GF-D8 (cell line): ENCODE measurements at places on chromosomes 7 and 10.

- DNase-seq: no peak
Observed at GRCh38 chr10:52637592-52637991, 135.0 kb downstream of the MBL2 start.

DNA sequence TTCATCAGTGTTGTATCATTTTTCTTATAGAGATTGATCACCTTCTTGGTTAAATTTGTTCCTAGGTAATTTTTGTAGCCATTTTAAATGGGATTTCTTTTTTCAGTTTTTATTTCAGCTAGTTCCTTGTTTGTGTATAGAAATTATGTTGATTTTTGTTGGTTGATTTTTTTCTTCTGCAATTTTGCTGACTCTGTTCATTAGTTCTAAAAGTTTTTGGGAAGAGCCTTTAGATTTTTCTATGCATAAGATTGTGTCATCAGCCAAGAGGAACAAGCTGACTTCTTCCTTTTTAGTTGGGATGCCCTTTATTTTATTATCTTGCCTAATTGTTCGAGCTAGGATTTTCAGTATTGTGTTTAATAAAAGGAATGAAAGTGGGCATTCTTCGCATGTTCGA lies 222.2 kb upstream of the TEX47 start:
- DNase-seq: no peak

- no peak for DNase-seq
Observed at GRCh38 chr7:990352-990932, 7.5 kb downstream of the CYP2W1 start.

GRCh38 chr10:91624633-91625032 lies 8.2 kb downstream of the PPP1R3C start:
- DNase-seq: no peak

DNA sequence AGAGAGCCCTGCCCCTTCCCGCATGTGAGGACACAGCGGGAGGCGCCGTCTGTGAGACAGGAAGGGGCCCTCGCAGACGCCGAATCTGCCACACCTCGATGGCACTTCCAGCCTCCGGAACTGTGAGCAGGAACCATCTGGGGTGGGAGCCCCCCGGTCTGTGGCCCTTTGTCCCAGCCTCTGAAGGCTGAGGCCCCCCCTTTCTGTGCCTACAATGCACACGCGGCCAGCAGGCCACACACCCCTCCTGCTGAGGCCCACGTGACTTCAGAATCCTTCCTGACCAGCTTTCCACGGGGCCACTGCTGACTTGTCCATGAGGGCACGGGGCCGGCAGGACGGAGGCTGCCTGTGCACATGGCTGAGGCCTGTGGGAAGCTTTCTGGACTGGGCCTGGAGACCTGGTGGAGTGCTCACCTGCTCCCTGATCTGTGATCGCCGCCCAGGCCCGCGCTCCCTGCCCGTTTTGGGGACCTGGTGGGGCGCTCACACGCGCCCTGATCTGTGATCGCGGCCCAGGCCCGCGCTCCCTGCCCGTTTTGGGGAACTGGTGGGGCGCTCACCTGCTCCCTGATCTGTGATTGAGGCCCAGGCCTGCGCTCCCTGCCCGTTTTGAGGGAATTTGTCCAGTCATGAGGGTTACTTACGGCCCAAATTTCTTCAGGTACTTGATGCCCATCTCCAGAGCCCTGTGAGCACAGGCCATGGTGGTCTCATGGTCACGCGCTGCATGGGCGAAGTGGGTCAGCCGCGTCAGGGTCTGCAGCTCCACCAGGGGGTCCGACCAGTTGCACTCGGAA lies 34.3 kb downstream of the CFAP46 start:
- no peak for DNase-seq

GRCh38 chr10:3907514-3907913 lies 122.5 kb upstream of the KLF6 start:
- no peak for DNase-seq

DNA sequence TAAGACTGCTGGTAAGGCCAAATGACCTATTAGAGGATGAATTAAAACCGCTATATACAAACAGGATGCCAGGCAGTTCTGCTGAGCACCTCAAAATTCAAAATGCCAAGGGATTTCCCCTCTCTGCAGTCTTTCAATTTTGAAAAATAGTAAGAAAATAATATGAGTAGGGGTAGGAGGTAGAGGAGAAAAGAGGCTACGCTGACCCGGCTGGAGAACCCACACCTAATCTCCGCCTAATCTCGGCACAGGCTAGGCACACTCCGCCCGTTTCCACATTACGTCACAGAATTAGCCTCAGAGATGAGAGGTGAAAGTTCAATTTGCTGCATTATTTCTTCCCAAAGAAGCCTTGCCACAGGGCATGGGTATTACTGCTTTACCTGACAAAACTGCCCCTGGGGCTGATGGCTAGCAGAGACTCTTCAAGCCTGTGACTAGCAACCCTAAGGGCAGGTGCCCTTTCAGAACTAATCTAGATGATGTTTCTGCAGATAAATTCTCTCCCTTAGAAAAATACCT lies 21.3 kb upstream of the SPOCK2 start:
- no peak for DNase-seq

GRCh38 chr10:36840788-36841187 lies 284.6 kb upstream of the ANKRD30A start:
- no peak for DNase-seq

- no peak for DNase-seq
Observed at GRCh38 chr7:44219371-44220045, 18.7 kb downstream of the YKT6 start.

DNA sequence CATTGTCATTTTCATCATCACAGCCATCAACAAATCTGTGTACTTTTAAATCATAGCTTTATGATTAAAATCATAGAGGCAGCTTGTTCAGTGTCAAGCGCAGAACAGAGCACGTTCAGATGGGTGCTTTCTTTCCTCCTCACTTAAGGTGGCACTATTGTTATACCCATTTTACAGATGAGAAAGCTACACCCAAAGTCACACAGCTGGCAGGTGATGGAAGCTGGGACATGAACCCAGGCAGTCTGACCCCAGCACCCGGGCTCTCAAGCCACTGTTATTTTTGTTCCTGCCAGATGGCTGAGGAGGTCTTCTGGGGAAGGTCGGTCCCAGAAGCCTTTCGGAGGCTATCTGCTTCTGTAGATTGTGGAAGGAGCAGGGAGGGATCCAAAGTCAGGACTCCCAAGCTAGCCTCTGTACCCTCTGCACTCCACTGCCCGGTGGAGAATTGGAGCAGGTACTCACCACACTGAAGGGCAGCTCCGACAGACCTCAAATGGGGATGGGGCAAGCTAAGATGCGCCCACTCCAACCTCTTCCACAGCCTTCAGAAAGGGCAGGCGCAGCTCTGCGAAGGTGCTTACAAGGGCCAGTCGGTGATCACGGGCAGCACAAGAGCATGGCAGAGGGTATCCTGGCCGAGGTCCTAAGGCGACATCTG lies 610 bp downstream of the AVPI1 start:
- DNase-seq: no peak

GRCh38 chr10:6578251-6578771 lies 1.8 kb downstream of the PRKCQ start:
- no peak for DNase-seq

DNA sequence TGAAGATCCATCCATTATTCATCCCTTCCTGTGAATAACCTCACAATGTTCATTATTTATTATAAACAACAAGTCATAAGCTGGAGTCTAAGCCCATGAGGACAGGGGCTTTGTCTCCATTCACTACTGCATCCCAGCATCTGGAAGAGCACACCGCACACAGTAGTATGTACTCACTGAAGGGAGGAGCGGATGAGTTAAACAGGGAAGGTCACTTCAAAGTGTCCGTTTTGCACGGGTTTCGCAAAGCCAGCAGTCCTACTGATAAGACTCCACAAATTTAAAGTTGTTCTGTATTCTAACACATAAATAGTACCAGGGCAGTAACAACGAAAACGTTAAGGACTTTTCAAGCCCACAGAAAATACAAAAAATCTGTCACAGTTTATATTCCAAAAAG lies 167.9 kb downstream of the PARD3 start:
- no peak for DNase-seq

DNA sequence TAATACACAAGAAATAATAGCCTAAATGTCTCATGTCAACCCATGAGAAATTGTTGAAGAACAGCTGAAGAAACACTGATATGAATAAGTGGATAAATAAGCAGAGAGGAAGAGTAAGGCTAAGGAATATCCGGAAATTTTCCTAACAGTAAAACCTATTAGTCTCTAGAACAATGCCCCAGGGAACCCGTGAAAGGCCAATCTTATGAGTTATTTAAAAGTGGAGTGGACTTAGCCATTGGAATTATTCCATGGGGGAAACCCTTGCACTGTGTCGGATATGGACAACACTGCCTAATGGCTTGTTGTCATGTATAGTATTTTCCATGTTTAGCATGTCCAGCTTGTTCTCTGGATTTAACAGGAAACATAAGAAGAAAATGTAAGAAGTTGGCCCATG lies 217.2 kb upstream of the PLXNA4 start:
- DNase-seq: no peak

DNA sequence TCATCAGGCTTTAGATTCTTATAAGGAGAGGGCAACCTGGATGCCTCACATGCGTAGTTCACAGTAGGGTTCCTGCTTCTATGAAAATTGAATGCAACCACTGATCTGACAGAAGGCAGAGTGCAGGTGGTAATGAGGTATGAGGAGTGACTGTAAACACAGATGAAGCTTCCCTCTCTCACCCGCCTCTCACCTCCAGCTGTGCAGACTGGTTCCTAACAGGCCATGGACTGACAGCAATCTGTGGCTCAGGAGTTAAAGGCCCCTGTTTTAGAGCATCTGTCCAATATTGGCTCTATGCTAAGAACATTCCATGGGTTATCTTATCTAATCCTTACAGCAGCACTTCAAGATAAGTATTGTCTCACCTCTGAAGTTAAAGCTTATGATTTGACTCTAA lies 213.5 kb upstream of the NRP1 start:
- DNase-seq: no peak

GRCh38 chr7:28298870-28299518 lies 113.3 kb upstream of the CREB5 start:
- DNase-seq: no peak

DNA sequence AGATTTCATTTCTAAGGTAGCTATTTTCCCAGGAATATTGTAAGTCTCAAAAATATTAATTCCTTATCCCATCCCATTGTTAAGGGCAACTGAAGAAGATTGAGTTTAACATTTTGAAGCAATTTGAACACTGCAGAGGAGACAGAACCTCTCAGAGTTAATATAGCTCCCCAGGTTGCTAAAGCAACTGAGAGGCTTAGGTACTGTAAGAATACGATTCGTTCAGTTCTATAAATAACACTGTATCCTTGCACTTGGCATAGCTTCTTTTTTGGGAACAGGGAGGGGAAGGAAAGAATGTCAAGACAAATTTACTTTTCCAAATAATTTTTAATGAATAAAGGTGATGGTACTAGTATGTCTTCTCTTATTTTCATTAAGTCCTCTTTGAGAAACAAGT lies 658.4 kb upstream of the CELF2 start:
- DNase-seq: no peak

DNA sequence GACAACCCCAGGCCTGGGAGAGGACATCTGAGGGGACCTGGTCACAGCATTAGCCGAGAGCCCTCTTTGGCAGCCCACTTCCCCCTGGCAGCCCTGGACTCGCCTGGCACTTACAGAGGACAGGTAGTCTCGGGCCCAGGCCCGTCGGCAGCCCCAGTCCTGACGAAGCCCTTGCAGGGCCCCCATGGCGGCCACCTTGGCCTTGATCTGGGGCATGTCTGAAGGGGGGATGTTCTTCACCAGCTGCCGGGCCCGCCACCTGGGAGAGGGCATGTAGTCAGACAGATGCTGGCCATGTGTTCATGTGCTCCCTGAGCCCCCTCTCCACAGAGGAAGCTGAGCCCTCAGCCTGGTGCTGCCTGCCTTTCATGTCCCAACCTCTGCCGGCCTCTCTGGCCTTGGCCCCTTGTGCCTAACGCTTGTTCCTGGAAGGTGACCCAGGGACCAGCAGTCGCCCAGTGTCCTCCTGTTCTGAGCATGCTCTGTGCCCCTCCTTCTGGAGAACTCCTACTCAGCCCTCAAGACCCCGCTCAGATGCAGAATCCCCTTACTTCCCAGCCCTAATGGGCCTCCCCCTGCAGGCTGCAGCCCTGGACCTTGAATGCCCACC lies 13.9 kb downstream of the MYO1G start:
- no peak for DNase-seq
